ENCODE measurements at places on chromosomes 16 and 17. TPM values are rescaled to one million over a fixed set of nuclear protein-coding genes. Genes with fewer than 3 reads are reported as not detected.

DNA sequence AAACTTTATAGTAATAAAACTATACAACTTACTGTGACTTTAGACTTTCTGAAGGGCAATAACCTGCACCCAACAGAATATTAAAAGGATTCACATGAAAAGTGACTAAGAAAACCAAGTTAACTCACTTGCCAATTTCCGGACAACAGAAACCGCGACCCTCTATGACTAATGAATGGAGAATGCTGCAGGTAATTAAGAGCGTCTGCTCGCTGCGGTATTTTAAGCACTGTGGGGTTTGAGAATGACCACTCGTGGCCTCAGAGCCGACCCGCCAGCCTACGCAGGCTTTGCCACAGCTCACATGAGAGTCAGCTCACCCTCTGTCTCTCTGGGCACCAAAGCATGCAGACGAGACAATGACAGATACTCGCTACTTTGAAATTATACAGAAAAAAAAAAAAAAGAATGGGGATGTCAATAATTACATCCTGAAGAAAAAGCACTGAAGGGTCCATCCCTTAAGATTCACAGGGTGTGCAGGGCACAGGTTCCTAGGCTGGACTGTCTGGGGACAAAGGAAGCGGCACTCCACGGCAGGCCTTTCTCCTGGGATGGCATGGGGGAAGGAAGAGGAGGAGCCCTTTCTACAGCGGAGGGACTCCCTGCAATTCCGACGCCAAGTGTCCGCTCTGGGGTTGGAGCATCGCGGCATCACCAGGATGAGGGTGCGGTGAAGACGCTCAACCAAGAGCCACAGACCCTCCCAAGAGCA lies 35.0 kb downstream of the ZCCHC14 start:
- DNase-seq, result no peak

DNA sequence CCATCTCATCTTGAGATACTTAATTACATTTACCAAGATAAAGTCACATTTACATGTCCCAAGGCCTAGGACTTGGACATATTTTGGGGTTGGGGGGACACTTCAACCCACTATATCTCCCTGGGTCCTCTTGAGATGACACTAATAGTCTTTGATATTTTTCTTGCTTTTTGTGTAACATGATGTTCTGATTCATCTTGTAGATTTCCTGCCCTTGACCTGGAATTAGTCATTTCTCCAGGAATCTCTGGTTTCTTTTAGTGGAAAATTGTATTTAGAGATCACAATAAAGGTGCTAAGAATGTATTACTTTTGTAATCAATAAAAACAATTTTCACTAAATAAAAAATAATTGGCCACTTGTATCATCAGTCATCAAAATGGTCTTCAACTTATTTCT lies 157.3 kb downstream of the VPS53 start:
- no peak for DNase-seq

GRCh38 chr17:610276-610675 lies 104.4 kb downstream of the VPS53 start:
- DNase-seq, result no peak

DNA sequence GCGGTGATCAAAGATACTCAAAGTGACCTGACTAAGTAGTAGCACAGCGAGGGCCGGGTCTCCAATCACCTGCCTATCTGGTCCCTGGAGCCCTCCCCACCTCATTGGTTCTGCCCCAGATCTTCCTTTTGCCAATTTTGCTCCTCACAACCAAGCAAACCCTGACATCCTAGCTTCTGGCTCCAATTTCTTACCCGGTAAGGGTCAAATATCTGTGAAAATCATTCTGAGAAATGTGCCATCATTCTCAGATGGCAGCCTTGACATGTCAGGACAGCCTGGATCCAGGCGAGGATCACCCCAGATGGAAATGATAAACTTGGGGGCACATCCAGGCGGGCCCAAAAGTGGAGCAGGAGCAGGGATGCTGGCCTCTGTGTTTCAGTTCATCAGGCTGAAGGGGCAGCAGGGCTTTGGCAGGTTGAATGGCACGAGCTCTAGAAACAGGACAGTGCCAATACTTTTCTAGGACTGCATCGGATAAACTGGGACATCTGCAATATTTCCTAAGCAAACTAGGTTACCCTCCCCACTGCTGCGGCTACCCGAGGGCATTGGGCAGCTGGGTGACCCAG lies 83.9 kb downstream of the SHISA6 start:
- no peak for DNase-seq

- DNase-seq, result no peak
Observed at GRCh38 chr17:34581446-34582184, 2.2 kb downstream of the TMEM132E start.

DNA sequence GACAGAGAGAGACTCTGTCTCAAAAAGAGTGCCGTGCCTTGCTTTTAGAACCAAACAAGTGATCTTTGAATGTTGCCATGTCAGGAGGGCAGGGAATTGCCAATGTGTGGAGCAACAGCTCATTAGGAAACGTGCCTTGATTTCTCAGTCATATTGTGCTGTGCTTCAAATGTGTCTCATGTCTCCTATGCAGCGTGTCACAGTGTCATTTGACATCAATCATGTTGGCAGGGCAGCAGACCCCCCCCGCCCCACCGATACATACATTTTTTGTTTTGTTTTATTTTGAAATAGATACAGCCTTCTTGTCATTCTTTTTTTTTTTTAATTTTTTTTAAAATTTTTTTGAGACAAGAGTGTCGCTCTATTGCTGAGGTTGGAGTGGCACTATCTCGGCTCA lies 22.1 kb downstream of the MRC2 start:
- no peak for DNase-seq

DNA sequence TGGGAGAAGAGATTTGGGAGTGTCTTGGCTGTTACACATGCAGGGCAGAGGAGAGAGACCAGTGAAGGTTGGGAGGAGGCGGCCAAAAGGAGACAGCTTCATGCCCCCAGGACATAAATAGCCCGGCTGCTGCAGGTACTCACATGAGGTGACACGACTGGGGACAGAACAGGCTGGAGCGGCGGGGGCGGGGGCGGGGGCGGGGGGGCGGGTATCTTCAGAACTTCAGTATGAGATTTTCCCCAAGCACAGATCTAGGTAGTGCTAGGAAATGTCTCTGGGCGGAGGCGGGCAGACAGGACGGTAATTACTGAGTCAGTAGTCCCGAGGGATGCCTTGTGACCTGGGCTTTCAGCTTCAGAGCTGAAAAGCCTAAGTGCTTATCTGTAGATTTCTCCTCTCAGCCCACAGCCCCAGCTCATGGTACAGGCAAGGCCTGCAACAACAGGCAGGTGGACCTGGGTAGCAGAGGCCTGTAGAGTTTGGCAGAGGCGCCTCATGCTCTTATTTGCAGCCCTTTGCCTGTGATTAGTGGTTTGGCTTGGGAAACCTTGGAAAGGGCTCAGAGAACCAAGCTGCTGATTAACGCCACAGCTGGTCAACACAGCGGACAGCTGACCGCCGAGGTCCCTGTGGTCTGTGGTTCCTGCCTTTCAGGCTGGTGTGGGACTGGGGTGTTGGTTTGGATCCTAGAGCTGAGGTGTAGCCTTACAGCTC lies 24.5 kb downstream of the UNK start:
- DNase-seq, result no peak

DNA sequence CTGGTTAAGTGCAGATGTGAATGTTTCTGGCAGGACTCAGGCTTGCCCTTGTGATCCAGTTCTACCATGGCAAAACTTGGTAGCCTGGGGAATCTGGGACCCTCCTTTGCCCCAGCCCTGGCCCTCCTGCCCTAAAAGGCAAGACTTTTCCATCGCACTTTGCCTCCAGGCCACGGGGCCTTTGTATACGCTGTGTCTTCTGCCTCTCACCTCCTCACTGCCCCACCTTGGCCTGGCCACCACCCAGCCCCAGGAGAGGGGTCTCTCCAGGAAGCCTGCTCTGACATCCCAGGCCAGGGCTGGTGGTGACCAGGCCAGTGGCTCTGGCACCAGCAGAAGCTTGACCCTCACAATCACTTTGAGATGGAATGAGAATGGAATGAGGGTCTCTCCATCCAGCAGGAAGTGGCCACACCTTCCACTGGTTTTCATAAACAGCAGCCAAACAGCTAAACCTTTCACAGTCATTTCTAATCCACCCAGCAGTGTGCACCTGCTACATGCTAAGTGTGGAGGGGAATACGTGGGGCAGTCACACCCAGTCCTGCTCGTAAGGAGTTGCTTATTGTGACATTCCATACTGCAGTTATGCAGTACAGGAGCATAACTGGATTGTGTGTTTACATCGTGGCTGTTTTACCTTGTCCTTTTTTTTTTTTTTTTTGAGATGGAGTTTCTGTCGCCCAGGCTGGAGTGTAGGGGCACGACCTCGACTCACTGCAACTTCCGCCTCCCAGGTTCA lies 1.6 kb upstream of the MRPL38 start:
- DNase-seq, result no peak

GRCh38 chr16:85005285-85006069 lies 5.9 kb downstream of the ZDHHC7 start:
- DNase-seq, result no peak

GRCh38 chr17:66633317-66633965 lies 201.5 kb upstream of the CACNG5 start:
- DNase-seq, result no peak

- DNase-seq, result no peak
Observed at GRCh38 chr16:67104061-67104460, 5.7 kb upstream of the PHAF1 start.

Gene CLDN7
- polyA plus RNA-seq, result 8.7 TPM

Gene GFER
- 52.0 TPM for polyA plus RNA-seq

Data from immature natural killer cell (primary cell).